Sciatic nerve (tissue), 2 donors: ENCODE measurements at places on chromosomes 5 and 9. TPM values are rescaled to one million over a fixed set of nuclear protein-coding genes. Genes with fewer than 3 reads are reported as not detected.

The PGGT1B gene
- 44.2 TPM for total RNA-seq

The PCDHB3 gene
- total RNA-seq: 4.5 TPM

GRCh38 chr9:136808806-136809158 lies 1.0 kb downstream of the RABL6 start:
- DNase-seq: no peak

DNA sequence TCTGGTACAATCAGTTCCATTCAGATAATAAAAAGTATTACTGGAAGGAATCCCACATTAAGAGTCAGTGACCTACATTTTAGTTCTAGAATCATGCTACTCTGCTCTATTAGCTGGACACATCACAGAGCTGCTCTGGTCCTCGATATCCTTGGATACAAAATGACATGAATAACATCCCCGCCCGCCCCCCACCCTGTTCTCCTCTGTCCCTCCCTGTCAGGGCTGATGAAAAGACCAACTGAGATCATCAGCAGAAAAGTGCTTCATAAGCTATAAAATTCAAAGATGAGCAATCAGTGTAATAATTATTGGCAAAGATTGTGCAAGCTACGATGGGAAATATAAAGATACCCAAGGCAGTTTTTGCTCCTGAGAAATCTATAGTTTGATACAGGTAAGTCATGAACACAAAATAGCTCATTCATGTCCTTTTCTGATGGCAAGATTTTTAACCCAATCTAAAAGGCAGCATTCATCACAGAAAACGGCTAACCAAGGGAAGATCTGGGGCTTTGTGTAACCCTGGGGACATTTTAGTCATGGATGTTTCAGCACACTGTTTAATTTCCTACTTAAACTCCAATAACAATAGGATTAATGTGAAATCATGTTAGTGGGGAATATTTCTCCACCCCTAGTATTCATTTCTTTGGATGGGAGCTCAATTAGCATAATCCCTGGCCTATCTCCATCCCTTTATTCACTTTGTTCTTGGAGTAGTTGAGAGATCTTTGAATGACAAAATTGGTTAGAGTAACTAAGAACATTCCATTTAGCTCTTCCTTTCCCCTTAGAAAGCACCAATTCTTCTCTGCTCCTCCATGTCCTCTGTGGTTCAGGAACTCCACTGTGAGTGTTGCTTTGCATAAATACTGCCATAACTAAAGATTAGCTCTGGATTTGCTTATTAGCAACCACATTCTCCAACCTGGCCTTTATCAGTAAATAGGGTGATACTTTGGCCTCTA lies 459.4 kb upstream of the GRIA1 start:
- no peak for DNase-seq

GRCh38 chr5:41871852-41872251 lies 1.6 kb upstream of the OXCT1 start:
- DNase-seq: no peak

DNA sequence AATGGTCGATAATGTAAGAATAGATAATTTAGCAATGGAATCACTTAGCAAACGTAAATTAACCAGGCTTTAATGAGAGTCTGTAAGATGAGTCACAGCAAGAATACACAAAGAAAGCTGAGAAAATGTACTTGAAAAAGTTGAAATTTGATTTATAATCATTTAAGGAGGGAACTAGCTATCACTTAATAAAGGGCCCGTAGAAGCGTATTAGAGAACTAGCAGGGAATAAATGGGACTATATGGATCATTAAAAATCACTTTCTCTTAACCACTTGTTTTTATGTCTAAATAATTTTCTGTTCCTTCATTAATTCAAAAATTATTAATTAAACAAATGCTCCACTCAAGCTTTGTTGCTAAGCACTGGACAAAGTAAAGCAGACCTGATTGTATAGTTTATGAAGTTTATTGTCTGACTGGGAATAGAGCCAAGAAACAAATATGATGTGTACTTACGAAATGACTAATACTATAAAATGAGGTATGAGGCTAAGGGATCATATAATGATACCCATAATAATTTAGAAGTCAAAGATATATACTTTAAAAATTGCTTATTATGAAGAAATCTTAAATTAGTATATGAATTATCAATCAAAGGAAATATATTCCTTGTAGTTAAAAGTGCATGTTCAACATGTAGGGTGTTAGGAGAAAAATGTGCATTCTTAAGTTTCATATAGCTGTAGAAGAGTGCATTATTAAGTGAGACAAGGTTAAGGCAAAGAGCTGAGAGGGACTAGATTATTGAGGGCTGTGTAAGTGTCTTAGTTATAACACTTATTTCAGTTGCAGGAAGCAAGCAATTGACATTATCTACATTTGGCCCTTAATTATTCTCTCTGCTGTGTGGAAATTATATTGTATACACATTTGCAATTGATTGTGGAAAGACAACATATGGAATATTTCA lies 196.8 kb downstream of the PRDM9 start:
- no peak for DNase-seq

- no peak for DNase-seq
These were observed 28.4 kb upstream of the CAST start for GRCh38 chr5:96633820-96634219.

DNA sequence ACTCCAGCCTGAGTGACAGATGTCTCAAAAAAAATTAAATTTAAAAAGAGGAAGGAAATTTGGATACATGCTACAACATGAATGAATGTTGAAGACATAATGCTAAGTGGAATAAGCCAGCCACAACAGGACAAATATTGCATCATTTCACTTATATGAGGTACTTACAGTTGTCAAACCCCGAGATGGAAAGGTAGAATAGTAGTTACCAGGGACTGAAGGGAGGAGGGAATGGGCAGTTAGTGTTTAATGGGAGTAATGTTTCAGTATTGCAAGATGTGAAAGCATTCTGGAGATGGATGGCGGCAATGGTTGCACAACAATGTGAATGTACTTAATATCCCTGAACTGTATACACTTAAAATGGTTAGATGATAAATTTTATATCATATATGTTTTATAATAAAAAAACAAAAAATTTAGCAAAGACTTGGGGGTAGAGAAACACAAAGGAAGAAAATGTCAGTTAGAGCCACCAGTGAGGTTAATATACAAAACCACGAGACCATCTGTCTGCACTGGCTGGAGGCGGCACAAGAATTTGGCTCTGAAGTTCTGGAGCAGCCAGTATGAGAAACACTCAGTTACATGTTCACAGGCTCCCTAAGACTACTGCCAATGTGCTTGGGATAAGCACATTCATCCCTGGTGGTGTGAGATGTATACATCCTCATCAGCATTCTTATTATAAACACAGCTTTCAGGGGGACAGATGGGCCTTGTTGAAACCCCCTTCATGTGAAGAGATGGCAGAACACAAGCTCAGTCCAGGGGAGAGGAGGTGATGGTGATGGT lies 37.0 kb upstream of the RPS23 start:
- DNase-seq: no peak
